Stimulated activated CD8-positive, alpha-beta memory T cell treated with anti-CD3 and anti-CD28 coated beads, Interleukin-15, amount 100 ng/mL, for 1 hour (primary cell): ENCODE measurements at places on chromosomes 2 and 18.

DNA sequence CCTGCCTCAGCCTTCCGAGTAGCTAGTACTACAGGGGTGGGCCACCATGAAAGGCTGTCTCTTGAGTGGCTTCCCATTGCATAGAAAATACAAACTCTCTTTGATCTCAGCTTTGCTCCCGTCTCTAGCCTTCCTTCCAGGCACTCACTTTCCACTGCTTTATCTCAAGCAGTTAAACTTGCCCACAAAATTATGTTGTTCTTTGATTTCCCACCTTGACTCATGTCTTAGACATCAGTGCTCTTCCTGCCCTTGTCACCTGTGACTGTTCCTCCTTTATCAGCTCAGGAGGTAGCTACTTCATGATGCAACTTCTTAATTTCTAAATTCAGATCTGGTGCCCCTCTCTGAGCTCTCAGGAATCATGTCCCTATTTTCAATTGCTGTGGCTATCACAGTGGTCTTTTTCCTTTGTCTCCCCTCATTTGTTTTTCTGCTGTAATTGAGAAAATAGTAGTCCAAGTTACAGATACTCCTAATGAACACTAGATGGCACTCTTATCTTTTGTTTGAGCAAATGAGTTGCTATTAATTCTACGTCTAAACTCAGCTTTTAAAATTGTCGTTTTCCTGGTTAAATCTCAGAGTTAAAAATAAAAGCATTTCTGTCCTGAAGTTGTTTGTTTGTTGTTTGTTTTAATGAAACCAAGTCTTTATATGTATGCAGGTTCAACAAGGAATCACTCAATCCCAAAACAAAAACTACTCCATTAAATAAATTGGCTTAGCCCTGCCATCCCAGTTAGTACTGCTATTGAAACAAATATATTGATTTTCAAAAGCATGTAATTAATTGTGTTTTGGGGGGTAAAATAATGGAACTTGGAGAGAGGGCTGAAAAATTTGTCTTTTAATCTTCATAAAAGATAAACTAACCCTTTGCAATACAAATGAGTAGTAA is 46.9 kb upstream of the GREB1L start:
- no peak for DNase-seq

- no peak for DNase-seq
Measured at GRCh38 chr18:23916338-23916737, 98.2 kb upstream of the TTC39C start.

GRCh38 chr2:84631047-84631446 is 114.7 kb downstream of the DNAH6 start:
- DNase-seq, result no peak

DNA sequence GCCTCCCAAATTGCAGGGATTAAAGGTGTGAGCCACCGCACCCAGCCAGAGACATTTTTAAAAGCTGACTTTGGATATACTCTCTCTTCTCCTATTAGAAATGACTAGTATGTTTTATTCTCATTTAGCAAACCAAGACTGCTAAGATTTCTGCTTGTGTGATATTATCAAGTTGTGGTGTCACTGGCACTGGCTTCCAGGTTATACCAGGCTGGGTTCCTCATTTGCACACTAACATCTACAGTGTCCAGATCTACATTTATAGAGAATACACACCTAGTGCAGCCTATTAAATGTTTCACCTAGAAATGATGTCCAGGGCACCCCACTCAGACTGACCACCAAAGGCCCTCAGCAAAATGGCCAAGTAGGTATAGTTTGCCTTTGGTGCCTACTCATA is 265.3 kb upstream of the STON1 start:
- no peak for DNase-seq

DNA sequence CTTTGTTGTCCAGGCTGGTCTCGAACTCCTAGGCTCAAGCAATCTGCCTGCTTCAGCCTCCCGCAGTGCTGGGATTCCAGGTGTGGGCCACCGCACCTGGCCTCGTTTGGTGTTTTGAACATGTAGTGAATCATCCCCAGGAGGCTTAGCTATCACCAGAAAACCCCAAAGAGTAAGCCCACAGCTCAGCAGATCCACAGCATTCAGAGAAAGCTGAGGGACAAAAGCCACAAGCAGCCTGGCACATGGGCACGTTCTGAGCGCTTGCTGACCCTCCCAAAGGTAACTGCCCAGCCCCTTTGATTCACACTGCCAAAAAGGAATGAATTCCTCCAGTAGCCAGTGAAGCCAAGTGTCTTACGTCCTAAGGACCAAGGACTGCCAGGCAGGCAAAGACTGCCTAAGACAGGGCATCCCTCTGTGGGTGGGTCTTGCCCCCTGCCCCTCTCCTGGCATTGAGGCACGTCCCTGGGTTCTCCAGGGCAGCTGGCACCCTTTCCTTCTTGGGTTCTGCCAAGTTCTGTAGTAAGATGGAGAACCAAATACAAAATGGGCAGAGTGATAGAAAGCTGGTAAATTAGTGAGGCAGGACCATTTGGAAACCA is 31.7 kb downstream of the MBP start:
- no peak for DNase-seq

DNA sequence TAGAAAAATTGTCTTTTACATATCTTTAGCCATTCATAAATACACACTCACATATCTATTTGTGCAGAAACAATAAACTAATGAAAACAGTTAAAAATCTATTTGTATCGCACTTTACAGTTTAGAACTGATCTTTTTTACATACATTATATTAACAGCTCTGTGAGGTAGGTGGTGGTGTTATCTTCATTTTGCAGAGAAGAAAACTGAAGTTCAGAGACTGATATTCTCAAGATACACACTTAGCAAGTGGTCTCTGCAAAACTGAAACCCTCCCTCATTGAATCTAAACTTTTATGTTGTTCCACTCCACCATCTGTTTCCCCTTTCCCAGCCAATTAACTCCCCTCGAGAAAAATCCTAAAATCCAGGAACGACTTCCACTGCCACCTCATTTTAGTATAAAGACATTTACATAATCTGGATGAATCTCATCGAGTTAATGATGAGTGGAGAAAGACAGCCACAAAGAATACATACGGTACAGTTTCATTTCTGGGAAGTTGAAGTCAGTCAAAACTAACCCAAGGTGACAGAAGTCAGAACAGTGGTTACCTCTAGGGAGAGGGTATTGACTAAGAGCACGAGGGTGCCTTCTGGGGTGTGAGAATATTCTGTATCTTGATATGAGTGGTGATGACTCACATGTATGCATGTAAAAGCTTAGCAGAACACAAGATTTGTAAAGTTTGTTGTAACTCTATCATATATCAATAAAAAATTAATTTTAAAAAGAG is 524.2 kb upstream of the TCF4 start:
- no peak for DNase-seq

GRCh38 chr18:12497839-12498238 is 90.1 kb downstream of the PRELID3A start:
- no peak for DNase-seq
